Upper lobe of right lung (tissue), 1 donor: ENCODE measurements at places on chromosomes 4 and X.

DNA sequence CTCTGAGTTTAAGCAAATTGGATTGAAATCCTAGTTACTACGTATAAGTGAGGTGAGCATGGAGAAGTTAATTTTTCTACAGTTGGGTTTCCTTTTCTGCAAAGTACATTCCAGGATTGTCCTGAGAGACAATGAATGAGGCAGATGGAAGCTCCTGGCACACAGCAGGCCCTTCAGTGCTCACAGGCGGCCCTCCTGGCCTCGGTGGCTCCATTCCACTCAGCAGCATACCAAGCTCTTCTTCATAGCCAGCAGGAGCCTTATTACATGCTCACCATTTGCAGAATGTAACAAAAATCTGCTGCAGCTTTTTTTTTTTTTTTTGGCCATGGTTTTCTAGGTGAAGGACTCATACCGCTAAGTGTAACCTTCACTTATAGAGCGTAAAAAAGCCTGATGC, 113.2 kb upstream of the FAM9B start:
- DNase-seq = no peak

DNA sequence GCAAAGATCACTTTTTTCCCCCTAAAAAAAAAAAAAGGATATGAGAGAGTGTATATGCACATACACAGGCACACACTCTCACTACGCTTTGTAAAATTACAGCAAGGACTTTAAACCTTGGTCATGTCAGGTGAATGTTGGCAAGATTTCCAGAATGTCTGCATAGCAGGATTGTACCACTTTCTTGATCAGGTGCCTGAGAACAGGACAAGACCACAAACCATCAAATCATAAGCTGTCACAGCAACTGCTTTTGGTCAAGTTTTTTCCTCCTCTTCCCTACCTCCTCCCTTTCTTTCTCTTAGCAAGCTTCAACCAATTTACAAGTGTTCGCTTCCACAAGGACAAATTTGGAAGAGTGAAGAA, 15.3 kb downstream of the PPARGC1A start:
- no peak for DNase-seq

- DNase-seq = no peak
Observed at GRCh38 chr4:81509822-81510221, 38.1 kb upstream of the RASGEF1B start.

DNA sequence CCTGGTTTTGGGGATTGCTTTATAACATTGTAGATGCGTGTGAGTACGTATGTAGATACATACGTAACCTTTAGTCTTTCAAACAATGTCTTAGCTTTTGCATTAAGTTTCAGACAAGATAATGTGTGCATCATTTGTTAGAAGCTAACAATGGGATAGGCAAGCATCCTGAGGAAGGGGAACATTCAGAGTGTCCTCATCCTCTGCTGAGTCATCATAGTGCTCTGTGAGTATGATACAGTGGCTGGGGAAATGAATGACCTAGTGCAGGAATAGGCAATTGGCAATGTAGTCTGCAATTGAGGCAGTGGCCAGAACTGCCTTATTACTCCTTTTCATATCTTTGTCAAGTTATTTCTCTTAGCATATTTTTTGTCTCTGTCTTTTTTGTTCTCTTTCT, 7.3 kb downstream of the NAP1L5 start:
- no peak for DNase-seq

GRCh38 chr4:104493081-104493831, 1.4 kb downstream of the CXXC4 start:
- no peak for DNase-seq

DNA sequence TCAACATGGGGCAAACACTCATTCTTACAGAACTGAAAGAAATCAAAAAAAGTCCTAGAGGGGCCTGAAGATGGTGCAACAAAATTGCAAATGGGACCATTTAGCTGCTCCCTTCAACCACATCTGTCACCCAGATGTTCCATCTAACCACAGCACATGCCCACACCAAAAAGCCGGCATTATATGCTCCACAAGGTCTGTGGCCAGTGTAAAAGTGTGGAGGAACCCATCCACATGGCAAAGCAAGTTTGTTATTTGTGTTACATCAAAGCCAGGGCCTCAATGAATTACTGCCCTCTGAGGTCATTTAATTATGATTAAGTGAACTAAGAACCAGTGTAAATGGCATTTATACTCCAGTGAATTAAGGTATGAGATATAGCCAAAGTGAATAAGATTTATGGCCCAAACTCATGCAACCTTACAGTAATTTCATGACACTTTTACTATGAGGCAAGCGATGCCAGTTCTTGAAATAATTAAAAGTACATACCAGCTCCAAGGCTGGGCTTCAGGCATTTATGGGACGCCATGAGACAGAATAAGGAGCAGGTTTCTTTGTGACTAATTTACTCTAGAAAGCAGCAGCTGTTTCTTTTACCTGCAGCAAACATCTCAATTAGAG, 48.7 kb upstream of the FGF16 start:
- no peak for DNase-seq

DNA sequence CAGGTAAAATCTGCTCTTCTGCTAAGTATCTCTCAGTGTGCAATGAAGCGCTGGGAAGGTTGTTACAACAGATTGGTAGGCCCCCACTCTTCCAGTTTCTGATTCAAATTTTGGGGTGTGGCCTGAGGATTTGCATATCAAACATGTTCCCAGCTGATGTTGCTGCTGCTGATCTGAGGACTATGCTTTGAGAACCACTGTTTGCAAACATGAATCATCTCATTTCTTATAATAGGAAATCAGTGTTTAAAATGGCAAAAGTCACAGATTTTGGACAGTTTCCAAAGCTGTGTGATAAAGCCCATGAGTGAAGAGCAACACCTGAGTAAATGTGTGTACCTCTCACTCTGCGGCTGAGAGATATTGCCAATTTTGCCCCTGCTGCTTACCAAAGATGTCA, 36.2 kb upstream of the NDNF start:
- DNase-seq = no peak

DNA sequence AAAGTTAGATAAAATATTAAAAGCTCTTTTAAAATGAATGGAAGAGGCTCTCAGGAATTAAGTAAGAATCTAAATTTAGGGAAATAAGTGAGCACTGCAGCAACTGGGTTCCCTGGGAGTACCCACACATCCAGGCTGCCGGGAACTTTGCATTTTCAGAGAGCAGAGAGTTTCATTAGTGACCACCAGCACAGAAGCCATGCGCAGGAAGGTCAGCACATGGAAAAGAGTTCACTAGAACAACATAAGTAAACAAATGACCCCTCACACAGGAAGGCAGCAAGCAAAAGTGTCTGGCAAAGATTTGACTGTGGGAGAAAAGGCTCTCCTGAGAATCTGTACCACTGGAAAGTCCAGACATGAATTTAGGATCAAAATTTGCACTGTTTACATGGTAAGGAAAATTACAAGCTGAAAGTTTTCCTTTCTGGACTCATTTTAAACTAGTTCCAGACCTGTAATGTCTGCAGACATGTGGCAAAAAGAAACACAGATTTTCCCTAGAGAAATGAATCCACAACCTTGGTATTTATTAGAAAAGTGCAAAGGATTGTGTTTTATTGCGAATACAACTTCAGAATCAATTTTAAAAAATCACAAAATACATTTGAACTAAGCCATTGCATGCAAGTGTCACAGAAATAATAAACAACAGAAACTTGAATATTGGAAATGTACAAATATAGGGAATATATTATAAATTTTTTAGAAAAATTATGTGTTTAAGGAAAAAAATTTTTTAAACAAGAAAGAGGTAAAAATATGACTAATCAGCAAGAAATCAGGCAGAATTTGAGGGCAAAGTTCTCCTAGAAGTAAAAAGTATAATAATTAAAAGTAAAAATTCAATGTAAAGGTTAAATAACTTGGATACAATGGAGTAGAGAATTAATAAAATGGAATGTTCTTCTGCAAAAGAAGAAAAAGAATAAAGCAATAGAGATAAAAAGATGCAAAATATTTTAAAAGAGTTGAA, 18.4 kb upstream of the MYOZ2 start:
- DNase-seq = no peak

GRCh38 chr4:86279293-86279960, 80.4 kb downstream of the MAPK10 start:
- no peak for DNase-seq

DNA sequence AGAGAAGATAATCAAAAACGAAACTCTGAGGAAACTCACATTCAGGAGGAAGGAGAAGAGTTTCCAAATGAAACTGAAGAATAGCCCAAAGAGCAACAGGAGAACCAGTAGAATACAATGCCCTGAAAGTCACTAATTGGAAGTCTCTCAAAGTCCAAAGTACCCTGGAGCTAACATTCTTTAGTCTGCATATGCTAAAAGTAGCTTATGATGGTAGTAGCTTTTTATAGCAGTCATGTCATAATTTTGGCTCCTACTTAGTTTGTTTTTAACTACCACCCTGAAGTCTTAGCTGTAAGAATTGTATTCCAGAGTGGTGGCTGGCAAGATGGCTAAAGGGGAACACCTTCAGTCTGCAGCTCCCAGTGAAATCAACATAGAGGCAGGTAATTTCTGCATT, 100.3 kb upstream of the FGF16 start:
- DNase-seq = no peak

DNA sequence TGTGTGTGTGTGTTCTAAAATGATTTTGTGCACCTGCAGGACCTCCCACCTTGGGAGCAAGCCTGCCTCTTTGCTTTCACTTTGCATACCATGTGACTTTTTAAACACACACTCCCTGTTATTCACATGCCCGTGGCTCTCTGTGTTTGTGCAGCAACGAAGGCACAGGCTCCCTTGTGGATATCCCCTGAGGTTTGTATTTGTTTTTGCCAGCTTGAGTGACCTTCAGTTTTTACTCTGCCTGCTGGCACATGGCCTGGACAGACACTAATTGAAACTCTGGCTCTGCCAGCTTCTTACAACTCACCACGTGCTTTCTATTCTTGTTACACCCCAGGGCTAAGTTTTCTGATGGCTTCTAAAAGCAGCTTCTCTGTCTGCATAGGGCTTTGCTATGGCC, 885.8 kb downstream of the SH3BGRL start:
- no peak for DNase-seq

- DNase-seq = no peak
Observed at GRCh38 chrX:123854329-123854728, 5.5 kb upstream of the XIAP start.

DNA sequence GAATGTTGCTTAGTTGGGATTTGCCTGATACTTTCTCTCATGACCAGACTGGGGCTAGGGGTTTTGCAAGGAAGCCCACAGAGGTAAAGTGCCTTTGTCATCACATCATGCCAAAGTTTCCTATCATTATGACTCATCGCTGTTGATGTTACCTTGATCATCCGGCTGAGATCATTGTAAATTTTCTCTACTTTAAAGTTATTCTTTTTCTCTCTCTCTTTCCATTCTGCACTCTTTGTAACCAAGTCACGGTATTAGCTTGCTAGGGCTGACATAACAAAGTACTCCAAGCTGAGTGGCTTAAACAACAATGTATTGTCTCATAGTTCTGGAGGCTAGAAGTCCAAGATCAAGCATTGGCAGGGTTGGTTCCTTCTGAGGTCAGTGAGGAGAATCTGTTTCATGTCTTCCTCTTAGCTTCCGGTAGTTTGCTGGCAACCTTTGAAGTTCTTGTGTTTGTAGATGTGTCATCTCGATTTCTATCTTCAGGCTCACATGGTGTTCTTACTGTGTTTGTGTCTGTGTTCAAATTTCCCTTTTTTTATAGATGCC, 113.0 kb downstream of the DTHD1 start:
- DNase-seq = no peak

- DNase-seq = no peak
Observed at GRCh38 chr4:177092807-177093206, 216.9 kb upstream of the NEIL3 start.

DNA sequence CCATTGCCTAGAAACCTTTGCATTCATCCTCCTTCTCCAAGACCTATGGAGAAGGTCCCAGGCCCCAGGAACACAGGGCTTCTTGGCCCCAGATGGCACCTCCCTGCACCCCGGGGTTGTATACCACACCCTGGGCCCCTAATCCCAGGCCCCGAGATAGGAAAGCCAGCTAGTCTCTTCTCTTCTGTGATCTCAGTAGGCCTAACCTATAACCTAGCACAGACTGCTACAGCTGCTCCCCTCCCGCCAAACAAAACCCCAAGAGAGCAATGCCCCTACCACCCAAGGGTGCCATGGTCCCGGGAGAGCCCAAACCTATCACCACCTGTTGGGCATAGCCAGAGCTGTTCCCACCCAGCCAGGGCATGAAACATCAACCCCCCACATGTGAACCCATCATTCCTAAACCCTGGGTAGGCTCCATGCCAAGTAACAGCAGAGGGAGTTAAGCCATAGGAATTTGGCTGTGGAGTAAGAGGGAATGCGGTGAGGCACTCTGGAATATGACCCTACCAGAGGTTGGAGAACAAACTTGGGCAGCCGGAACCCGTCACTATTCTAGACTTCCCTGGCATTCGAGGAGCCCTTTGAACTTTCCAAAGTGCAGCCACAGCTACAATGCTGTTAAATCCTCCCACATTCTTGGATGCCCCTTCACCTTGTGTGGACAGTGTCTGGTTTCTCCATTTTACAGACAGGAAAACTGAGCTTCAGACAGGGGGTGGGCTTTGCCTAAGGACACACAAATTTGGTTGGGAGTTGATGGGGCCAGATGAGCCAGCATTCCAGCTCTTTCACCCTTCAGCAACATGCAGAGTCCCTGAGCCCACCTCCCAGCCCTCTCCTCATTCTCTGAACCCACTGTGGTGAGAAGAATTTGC, 10.9 kb upstream of the SASH3 start:
- no peak for DNase-seq

DNA sequence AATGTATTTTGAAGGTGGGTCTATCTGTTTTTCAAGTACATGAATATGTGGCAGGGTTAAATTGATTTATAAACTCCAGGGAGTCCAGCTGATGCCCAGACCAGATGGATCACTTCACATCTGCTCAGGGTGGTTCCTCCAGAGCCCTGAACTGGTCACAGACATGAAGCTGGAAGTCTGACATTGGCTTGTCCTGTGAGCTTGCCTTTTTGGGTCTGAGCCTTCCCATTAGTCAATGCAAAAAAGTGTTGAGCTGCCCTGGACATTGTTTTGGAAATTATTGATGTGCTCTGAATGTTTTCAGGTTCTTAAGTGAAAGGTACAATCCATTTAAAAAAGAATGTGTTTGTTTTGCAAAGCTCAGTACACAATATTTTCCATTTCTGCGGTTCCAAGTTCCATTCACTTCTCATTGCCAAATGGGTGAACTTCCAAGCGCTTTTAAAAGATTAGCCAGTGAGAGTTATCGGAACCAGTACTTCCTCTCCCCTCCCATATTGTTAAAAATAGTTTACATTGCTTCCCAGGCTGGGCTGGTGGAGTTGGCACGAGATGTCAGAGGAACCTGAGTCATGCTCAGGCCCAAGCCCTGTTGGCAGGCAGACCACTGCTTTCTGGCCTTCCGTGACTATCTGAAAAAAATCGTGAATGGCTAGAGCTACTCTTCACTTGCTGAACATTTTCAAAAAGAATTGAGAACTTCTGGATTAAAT, 52.1 kb downstream of the PDGFRA start:
- DNase-seq = no peak

- no peak for DNase-seq
Observed at GRCh38 chr4:17647927-17648326, 33.5 kb downstream of the MED28 start.

DNA sequence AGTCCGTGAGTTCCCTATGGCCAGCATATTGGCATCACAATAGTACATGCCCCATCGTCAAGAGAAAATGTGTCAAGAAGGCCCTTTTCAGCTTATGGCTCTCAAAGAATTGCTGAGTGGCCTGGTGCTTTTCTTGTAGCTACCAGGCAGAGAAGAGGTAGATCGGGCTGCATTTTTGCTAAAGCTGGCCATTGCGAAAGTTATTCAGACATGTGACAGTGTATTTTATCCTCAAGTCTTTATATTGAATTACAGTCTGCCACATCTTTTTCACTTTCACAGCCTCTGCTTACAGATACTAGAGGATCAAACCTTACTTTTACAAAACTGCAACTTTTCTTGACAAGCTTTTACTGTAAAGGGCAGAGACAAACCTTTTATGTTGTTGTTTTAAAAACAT, 261.5 kb upstream of the IGFBP7 start:
- DNase-seq = no peak
